ENCODE measurements at places on chromosomes 7 and 10.

- no peak for DNase-seq
These were observed 264.0 kb upstream of the NEBL start for GRCh38 chr10:21161090-21161625.

- no peak for DNase-seq
These were observed 38.8 kb upstream of the GRB10 start for GRCh38 chr7:50821457-50822008.

- DNase-seq = no peak
These were observed 809 bp upstream of the OGA start for GRCh38 chr10:101818872-101819633.

DNA sequence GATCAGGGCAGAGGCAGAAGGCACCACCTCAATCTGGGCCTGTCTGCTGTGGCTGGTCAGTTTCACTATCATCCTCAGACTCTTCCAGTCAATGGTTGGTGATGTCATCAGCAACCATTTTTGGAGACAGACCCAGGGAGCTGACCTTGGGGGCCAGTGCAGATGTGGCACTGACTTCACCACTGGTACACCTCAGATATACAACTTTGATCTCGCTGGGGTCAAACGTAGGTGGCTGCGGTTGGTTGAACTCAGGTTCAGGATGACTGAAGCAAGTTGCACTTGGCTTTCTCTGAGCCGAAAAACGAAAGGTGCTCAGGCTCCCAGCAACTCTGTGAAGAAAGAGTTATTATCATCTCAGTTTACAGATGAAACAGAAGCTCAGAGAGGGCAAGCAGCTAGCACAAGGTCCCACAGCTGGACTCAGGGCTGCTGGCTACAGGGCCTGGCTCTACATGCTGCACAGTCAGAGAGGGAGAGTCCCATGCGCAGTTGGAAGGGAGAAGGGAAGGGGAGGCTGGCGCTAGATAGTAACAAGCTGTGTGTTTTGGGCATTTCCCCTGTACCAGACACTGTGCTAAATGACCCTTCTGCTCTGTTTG is 27.2 kb downstream of the ANKRD16 start:
- DNase-seq = peak; percentile 84

DNA sequence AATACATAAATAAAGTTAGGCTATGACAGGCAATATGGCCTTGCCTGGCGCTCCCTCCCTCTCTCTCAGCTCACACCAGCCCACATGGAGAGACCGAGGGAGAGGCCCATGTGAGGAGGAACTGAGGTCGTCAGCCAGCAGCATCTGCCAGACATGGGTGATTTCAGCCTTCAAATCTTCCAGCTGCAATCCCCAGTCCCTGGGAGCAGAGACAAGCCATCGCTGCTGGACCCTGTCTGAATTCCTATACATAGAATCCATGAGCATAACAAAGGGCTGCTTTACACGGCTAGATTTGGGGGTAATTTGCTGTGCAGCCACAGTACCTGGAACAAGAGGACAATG is 35.6 kb downstream of the ANKRD16 start:
- DNase-seq = no peak
